GM18507 (cell line): ENCODE measurements at places on chromosomes 4 and X.

DNA sequence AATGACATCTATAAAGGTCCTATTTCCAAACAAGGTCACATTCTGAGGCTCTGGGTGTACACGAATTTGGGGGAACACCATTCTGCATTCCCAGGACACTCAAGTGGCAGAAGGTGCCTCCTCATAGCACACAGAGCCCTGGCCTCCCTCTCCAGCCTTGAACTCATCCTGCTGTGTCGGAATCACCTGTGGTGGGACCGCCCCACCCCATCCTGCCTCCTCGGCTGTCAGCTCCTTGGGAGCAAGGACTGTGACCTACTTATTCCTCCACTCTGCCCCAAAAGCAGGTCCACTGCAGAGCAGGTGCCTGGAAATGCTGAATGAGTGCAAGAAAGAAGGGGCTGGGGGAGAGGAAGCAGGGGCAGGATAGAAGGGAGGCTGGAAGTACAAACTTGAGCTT, 33.5 kb downstream of the HTRA3 start:
- DNase-seq: no peak

GRCh38 chrX:107625739-107626138, 2.6 kb upstream of the PRPS1 start:
- no peak for DNase-seq

DNA sequence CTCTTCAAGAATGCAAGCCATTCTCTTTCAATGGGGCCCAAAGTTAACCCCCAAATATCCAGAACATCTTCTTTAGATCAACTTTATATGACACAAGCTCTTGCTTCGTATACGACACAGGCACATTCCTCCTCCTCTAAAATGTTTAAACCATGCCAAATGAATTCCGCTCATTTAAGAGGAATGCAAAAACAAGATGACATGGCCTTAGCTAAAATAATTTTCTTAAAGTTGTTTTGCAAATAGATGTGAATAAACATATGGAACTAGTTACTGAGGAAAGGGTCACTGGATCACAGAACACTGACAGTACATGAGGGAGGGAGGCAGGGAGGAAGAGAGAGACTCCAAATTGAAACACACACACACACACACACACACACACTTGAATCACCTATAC, 97.4 kb downstream of the RASL11B start:
- no peak for DNase-seq

- DNase-seq: no peak
These were observed 755.5 kb downstream of the STIM2 start for GRCh38 chr4:27616166-27616565.

DNA sequence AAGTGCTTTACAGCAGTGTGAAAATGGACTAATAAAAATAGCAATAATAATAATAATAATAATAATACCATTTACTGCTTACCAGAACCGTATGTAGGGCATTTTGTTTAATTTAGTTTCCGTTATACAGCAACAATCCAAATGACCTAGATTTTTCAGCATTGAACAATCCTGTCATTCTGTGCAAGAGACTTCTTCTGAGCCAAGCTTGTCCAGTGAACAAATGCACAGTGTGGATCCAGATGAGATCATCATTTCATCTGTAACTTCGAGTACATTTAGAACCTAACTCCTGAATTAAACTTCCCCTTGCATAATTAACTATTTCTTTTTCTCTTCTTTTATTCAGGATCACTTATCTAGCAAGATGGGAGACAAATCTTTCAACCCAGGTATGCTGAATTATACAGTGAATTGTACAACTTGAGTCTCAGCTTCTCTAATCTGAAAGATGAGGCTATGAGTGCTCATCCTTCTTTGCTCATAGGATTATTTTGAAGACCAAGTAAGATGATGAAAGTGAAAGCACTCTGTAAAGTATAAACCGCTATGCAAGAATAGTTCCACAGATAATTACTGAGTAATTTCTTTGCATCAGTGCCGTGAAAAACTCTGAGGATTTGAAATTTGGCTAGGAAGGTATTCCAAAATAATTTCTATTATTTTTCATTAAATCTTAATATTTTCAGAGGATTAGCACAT, 6.6 kb downstream of the CLNK start:
- DNase-seq: no peak

- no peak for DNase-seq
These were observed 44.2 kb upstream of the PRSS12 start for GRCh38 chr4:118396881-118397622.

DNA sequence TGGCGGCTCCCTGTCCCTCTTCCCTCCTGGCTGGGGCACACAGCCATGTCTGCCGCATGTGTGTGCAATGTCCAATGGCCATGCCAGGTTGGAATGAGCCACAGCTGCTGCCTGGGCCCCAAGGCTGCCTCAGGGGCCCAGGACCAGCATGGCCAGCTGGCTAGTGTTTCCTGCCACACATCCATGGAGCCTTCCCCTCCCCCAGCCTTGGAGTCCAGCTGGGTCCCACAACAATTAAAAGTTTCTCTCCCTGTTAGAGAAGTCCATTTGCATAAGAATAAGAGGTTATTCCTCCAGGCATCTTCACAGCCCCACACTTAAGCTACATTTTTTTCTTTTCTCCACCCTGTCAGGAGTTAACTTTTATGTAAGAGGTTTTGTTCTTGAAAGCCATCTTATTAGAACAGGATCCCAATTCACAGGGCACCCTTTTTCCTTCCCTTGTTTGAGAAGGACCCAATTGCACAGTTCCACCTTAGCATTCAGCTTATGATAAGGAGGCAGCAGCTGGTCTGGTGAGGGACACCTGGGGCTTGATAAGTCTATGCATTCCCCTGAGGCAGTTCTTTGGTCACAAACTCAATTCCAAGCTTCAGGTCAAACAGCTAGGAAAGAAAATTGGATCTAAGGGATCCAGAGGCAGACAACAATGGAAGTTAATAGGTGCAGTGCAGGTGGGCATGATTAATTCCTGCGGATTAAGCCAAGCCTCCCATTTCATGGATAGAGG, 963.3 kb upstream of the GRIA3 start:
- no peak for DNase-seq

DNA sequence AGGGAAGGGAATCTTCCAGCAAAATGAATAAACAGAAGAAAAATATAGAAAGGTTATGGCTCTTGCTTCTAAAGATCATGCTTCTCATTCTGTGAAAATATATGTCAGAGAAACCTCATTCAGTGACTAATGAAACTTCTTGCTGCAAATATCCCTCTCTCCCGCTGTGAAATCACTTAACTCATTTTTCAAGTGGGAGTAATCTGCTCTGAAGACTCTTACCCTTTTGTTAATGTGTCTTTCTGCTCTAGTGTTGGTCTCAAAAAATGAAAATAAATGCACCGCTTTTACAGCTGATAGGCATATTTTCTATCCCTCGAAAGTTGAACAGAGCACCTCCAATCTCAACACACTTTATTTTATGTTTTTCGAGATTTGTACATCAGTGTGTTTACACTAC, 252.3 kb downstream of the NLGN4X start:
- DNase-seq: no peak

- no peak for DNase-seq
These were observed 5.8 kb downstream of the NKX3-2 start for GRCh38 chr4:13538427-13538973.

DNA sequence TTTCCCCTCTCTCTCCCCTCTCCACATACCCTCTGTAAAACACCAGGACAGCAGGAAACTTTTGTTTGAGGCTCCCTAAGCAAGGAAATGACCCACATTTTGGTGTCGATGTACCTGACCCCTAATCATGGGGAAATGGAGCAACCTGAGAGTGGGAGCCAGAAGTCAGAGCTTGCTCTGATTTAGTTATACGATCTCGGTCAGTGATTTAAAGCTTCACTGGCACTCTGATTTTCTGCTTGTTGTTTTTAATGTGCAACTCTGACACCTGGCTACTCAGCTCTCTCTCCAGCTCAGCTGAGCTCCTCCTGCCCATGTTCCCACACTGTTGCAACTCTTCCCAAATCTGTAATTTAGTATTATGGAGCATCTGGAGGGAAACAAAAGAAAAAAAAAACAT, 408.6 kb downstream of the ADAM29 start:
- DNase-seq: no peak

DNA sequence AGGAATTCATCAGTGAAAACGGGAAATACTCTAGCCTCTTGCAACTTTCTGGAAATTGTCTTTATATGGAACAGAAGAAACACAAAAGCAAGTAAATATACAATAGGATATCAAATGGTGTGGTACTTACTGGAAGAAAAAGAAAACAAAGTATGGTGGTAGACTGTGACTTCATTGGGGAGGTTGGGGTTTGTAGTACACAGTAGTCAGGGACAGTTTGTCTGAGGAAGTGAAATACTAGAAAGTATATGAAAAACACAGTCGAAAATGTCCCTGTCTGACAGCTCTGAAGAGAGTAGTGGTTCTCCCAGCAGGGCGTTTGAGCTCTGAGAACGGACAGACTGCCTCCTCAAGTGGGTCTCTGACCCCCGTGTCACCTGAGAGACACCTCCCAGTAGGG, 390.0 kb upstream of the NWD2 start:
- no peak for DNase-seq

- DNase-seq: no peak
These were observed 269.8 kb upstream of the ARX start for GRCh38 chrX:25285598-25285997.

- no peak for DNase-seq
These were observed 92.1 kb upstream of the ZCCHC13 start for GRCh38 chrX:74211911-74212310.

DNA sequence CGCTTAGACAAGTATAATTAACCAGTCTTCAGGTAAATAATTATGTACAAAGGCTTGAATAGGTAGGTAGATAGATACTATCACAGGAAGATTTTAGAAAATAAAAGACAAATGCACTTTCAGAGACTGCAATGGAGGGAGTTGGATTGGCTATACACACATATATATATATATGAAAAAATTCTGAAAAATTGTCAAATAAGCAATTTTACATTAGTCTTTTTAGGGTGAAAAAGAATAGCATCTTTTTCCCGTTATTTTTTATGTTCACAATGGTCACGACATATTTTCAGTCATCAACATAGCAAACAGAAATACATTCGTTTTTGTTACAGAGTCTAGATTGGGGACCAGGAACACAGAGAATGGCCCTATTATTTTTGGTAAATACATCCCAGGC, 385.9 kb upstream of the ACTRT1 start:
- no peak for DNase-seq

DNA sequence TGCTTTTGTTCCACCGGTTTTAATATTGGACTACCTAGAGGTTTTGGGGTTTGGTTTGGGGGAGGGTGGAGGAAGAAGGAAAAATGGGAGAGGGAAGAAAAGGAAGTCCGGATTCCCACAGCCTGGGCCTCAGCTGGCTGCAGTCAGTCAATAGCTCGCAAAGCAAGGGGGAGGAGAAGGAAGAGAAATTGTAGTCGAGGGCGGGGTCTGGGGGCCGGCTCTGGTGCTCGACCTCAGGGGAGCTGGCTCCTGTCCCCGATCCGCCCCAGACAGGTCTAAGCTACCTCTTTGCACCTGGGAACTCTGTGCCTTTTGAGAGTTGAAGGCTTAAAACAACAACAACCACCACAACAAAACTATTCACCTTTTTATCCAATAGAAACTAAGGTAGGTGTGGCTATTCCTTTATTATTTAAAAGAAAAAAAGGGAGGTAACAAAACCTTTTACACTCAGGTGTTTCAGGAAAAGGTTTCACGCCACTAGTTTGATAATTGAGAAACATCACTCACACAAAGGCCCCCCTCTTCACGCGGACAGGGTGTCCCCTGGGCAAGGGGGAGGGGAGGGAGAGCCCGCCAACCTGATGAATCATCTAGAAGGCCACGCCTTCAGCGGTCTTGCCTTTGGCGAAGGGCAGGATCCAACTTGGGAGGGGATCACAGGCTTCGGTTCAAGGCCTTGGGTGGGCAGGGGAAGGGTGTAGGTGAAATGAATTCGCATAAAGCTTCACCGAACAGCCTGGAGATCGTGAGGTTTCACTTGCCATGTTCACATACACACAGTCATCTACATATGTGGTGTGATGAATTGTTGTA, 1.6 kb upstream of the LNX1 start:
- DNase-seq: no peak

DNA sequence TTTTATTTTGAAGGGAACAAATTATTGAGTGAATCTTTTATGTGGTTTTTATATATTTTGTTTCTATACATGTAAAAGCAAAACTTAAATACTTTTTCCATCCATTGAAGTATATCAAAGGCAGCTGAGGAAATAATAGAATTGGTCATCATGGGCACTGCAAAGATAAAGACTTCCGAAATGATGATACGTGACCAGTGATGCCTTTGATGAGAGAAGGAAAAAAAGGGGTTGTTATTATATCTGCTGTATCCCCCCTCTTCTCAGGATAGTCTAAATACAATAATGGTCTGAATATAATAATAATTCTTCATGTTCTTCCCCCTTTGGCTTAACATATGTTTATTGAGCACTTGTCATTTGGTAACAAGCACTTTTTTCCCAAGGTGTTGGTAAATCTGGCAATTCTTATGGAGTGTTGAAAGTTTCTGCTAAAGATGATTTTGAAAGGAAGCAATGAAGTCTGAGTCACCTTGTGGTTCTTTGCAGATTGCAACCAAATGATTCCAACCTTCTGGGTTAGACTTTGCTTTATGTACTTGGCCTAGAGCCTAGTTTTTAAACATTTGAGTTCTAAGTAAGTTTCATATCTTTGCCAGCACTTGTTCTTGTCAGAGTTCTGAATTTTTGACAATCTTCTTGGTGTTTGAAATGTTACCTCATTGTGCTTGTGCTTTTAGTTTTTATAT, 60.8 kb downstream of the USP9X start:
- DNase-seq: no peak

GRCh38 chrX:53332204-53332603, 50.8 kb upstream of the IQSEC2 start:
- no peak for DNase-seq

GRCh38 chr4:175215657-175216056, 297.5 kb downstream of the ADAM29 start:
- no peak for DNase-seq

DNA sequence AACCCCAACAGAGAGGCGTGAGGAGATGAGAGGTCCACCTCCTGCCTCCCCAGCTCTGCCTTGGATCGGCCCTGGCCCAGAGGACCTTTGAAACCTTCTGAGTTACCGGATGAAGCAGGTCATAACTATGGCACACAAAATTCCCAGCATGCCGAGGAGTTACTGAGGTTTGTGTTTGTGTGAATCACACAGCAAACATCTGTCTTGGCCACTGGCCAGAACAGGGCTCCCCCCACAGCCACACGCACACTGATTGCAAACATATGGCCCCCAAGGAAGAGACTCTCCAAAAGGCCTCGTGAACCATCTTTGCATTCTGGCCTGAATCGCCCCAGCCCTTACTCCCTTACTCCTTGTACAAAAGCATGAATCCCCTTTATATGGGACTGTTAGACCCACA, 18.9 kb downstream of the RPS4X start:
- DNase-seq: no peak

DNA sequence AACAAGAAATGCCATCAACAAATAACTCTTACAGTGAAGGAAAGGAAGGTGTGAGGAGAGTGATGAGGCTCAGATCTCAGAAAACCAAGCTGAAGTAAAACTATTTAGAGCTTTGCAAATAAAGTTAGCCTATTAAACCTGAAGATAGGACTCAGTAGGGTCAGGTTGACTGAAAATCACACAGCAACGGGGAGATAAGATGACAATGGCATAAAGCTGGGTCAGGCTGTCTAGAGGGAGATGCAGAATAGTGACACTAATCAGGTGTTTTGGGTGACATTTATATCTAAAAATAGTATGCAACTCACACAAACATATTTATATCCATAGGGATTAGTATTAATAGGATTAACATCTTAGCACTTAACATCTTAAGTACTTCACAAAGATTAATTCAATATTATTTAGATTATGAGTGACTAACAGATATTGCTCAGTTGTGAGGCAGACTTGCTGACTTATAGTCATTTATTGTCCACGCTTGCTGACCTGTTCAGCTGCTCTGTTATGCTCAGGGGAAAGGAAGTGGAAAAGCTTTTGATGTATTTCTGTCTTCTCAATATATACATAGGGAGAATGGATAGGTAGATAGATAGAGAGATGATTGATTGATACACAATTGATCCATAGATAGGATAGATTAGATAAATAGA, 130.7 kb upstream of the GUCY1A1 start:
- no peak for DNase-seq
